ENCODE measurements at places on chromosomes 16 and 17.

- peaks cover 6% of the 10 kb centered on the region for H3K36me3 ChIP-seq
- peak overlapping the region; percentile 87 for H3K27ac ChIP-seq
- DNase-seq = peak; percentile 64
- peak overlapping the region; percentile 67 for H3K4me3 ChIP-seq
- peaks cover 4% of the 10 kb centered on the region for H3K27me3 ChIP-seq
These were observed 41.7 kb downstream of the PGS1 start for GRCh38 chr17:78419970-78420815.

DNA sequence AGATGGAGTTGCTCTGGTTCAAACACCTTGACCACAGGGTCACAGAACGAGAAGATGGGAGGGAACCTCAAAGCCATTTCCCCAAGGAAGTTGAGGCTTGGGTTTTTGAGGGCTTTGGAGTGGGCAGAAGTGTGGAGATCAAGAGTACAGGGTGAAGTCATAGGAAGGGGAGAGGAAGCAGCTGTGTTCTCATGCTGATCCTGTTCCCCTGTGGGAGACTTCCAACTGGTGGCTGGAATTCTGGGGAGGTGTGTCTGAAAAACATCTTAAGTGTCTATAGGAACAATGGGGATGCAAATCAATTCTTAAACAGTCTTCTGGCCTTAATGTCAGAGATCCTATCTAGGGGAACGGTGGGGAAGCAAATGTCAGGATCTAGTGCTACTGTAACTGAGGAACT lies 38.8 kb upstream of the HSBP1 start:
- DNase-seq = no peak
- no peak overlapping the region for H3K27ac ChIP-seq
- no peaks in the 10 kb centered on the region for H3K36me3 ChIP-seq
- H3K4me1 ChIP-seq = peaks cover 2% of the 10 kb centered on the region
- peaks cover 3% of the 10 kb centered on the region for H3K27me3 ChIP-seq
- no peak overlapping the region for H3K4me3 ChIP-seq

DNA sequence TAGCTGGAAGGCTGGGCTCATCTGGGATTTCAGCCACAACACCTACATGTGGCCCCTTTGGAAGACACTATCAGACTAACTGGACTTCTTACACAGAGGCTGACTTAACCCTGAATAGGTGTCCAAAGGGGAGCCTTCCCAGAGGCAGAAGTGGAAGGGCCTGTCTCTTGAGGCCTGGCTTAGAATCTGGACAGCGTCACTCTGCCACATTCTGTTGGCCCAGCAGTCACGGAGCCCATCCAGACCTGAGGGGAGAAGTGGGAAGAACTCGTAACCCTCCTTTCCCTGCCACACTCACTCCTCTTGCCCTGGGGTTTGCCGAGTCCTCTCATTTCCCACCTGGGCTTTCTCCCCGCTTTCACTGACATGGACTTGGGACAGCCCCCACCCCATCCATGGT lies 170.5 kb downstream of the C16orf95 start:
- H3K27ac ChIP-seq = no peak overlapping the region
- H3K36me3 ChIP-seq = peaks cover 12% of the 10 kb centered on the region
- H3K4me3 ChIP-seq = no peak overlapping the region
- H3K27me3 ChIP-seq = peaks cover 5% of the 10 kb centered on the region
- no peak for DNase-seq
- no peaks in the 10 kb centered on the region for H3K4me1 ChIP-seq

GRCh38 chr17:10768750-10769251 lies 35.1 kb downstream of the TMEM238L start:
- peaks cover 15% of the 10 kb centered on the region for H3K36me3 ChIP-seq
- H3K27me3 ChIP-seq = no peaks in the 10 kb centered on the region
- H3K4me3 ChIP-seq = no peak overlapping the region
- H3K27ac ChIP-seq = no peak overlapping the region
- no peak for DNase-seq
- H3K4me1 ChIP-seq = peaks cover 11% of the 10 kb centered on the region

GRCh38 chr16:49835161-49835777 lies 20.6 kb downstream of the ZNF423 start:
- peaks cover 6% of the 10 kb centered on the region for H3K36me3 ChIP-seq
- peaks cover 14% of the 10 kb centered on the region for H3K27me3 ChIP-seq
- H3K4me1 ChIP-seq = peaks cover 63% of the 10 kb centered on the region
- H3K4me3 ChIP-seq = peak overlapping the region; percentile 63
- no peak for DNase-seq

DNA sequence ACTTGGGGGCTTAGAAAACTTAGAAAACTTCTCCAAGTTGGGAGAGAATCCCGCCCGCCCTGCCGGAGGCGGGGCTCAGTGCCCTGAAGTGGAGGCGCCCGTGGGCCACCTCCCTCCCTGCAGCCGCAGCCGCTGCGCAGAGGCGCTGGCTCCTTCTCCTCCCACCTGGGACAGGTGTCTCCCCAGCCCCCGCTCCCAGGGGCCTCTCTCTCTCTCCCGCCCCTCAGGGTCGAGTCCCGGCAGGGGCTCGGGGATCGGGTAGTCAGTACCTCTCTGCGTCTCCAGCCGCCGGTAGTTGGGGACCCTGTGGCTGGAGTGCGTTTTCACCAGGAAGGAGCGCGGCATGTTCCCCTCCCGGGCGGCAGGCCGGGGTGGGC lies 257 bp downstream of the SNAI3 start:
- no peak overlapping the region for H3K27ac ChIP-seq
- H3K27me3 ChIP-seq = peaks cover 10% of the 10 kb centered on the region
- H3K4me3 ChIP-seq = no peak overlapping the region
- H3K36me3 ChIP-seq = no peaks in the 10 kb centered on the region

- H3K4me1 ChIP-seq = no peaks in the 10 kb centered on the region
- DNase-seq = no peak
- peaks cover 2% of the 10 kb centered on the region for H3K27me3 ChIP-seq
- H3K27ac ChIP-seq = no peak overlapping the region
These were observed 6.2 kb downstream of the TNP2 start for GRCh38 chr16:11262915-11263314.
